ENCODE measurements at places on chromosomes 2 and 18. TPM values are rescaled to one million over a fixed set of nuclear protein-coding genes. Genes with fewer than 3 reads are reported as not detected.

Gene PKDCC
- 129 TPM for total RNA-seq

Gene CPSF3
- 52.8 TPM for total RNA-seq

Gene MTX2
- 20.8 TPM for total RNA-seq

Gene AGXT
- not detected for total RNA-seq

Gene ACADL
- 0.66 TPM for total RNA-seq

Gene ZNF804A
- 2.3 TPM for total RNA-seq

Gene RGPD3
- 0.29 TPM for total RNA-seq

Gene ARHGEF4
- 1.3 TPM for total RNA-seq

Gene OSGEPL1
- 12.8 TPM for total RNA-seq

Gene PRSS56
- total RNA-seq, result not detected

Gene GALR1
- total RNA-seq, result not detected

Gene RUFY4
- not detected for total RNA-seq

Gene SERPINB13
- total RNA-seq, result not detected

Gene TSGA10
- total RNA-seq, result 7.6 TPM

Gene TMEM198
- 2.3 TPM for total RNA-seq

Gene TMEM37
- total RNA-seq, result 0.44 TPM

Gene UNC80
- total RNA-seq, result not detected

Gene TXNDC2
- under 0.01 TPM for total RNA-seq

Gene NAT8
- not detected for total RNA-seq

Gene ZNF407
- total RNA-seq, result 15.2 TPM

Gene RND3
- 413 TPM for total RNA-seq

Gene GALNT3
- total RNA-seq, result 0.33 TPM

Gene CERS6
- total RNA-seq, result 15.9 TPM

Gene SNRNP200
- 54.9 TPM for total RNA-seq

Gene TTR
- total RNA-seq, result not detected

Gene TEX44
- not detected for total RNA-seq

Gene MC4R
- total RNA-seq, result not detected

Gene DSEL
- total RNA-seq, result 156 TPM

Gene LONRF2
- total RNA-seq, result under 0.01 TPM

Gene IGFBP5
- 474 TPM for total RNA-seq

Gene VWA3B
- not detected for total RNA-seq

Gene KCNIP3
- 2.9 TPM for total RNA-seq

Gene CFAP65
- not detected for total RNA-seq

Gene CFAP221
- total RNA-seq, result not detected

Gene CD8B2
- not detected for total RNA-seq

Gene DQX1
- under 0.01 TPM for total RNA-seq

Gene ELOA2
- not detected for total RNA-seq

Gene MLPH
- total RNA-seq, result 18.0 TPM

Gene CLEC4F
- not detected for total RNA-seq

Gene SKOR2
- total RNA-seq, result not detected

Gene ASB18
- total RNA-seq, result not detected

Gene ABCG8
- not detected for total RNA-seq

Gene FMNL2
- 46.4 TPM for total RNA-seq

Gene HOXD4
- not detected for total RNA-seq

Gene CHAC2
- total RNA-seq, result 0.83 TPM

Gene IL36G
- total RNA-seq, result not detected

Gene TMEM200C
- total RNA-seq, result under 0.01 TPM

Gene SLC9A4
- not detected for total RNA-seq

Gene SIGLEC15
- 3.1 TPM for total RNA-seq

Gene MATN3
- 1.9 TPM for total RNA-seq

Gene SLC30A3
- 0.15 TPM for total RNA-seq

Gene OSBPL1A
- total RNA-seq, result 59.2 TPM

Gene MDH1B
- total RNA-seq, result 0.99 TPM

Gene PIEZO2
- 3.0 TPM for total RNA-seq

Gene CNGA3
- 0.17 TPM for total RNA-seq

Gene RAMP1
- 2.6 TPM for total RNA-seq

Gene PRKCE
- 19.0 TPM for total RNA-seq

Gene DYNC2LI1
- total RNA-seq, result 19.2 TPM
